ENCODE measurements at places on chromosomes 3 and 15.
A peak's percentile ranks its signal among the peaks of the same experiment; 100 is the strongest.

DNA sequence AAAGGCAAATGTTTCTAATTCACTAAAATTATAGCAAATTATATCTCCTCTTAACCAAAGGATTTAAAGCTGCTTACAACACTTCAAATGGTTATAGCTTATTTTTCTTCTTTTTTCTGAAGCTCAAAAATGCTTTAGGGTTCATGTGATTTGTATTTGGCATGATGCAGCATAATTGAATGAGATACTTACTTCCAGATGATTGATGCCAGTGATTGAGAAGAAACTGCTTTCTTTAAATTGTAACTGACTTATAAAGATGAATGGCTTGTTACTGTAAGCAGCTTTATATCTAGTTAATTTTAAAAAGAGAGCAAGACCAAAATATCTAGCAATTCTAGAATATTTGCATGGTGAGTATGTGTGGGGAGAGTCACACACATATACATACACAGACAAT lies 270.7 kb upstream of the THRB start:
- DNase-seq: no peak

DNA sequence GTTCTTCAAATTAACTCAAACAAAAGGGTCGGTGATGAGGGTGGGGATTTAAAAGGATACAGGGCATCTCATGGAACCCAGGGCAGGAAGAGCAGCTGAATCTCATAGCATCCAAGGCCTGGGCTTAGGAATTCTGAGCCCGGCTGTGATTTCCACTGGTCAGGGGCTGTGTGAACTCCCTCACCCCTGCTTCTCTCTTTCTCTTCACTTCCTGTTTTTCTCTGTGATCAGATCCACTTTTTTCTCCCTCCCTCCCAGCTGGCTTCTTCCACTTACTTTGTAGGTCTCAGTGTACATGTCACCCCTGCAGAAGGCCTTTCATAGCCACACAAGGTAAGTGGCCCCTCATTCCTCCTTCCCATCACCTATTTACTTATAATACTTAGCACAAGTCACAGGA lies 68.2 kb upstream of the CORO2B start:
- DNase-seq: no peak

DNA sequence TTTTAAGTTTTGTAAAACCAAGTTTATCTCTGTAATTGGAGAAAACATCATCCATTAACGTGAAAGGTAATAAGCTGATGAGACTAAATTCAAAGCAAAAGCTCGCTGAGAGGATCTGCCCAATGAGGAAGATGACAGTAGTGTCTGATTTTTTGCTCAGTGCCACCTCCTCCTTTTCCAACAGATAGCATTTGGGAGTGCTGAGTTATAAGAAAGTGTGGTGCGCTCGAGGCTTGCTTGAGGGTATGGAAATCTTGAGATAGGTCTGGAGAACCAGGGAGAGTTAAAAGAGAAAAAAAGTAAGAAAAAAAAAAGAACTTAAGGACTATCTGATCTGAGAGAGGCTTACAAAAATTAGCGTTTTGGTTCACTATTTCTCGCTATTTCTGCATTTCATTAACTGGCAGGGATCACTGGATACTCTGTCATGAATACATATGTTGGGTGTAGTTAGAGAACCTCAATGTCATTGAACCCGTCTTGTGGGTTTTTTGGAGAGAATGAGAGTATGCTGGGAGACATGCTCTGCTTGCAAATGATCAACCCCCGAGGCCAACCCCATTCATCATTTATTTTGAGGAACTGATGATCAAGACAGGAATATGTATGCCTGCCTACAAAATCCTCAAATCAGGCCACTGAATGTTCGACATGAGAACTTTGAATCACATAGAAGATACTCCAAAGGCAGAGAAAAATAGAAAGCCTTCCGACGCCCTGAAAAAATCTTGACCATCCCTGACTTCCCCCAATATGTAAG lies 973 bp upstream of the USP13 start:
- peak; percentile 20 for DNase-seq

- no peak for DNase-seq
Observed at GRCh38 chr15:49809894-49810609, 189.2 kb downstream of the DTWD1 start.

DNA sequence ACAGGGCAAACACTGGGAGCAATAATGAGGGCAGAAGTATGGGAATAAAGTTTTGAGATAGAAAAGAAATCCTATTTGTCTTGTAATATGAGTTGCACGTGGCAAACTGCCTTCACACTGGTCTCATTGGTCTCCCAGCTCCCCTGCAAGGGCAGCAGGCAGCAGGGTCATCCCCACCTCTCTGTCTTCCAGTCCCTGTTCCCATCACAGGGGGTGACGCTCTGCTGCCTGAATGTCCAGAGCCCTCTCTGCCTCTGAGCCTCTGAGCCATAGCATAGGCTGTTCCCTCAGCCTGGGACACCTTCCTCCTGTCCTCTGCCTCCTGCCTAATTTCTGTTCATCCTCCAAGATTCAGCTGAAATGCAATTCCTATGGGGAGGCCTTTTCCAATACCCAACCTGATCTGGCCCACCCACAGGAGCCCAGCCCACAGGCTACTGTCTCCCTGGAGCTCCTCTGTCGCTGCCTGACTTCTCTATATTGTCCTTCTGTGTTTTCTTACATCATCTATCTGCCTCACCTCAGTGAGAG lies 12.1 kb upstream of the SKOR1 start:
- DNase-seq: no peak

All from CD14-positive monocyte (primary cell).